ENCODE measurements at places on chromosomes 4 and X.

DNA sequence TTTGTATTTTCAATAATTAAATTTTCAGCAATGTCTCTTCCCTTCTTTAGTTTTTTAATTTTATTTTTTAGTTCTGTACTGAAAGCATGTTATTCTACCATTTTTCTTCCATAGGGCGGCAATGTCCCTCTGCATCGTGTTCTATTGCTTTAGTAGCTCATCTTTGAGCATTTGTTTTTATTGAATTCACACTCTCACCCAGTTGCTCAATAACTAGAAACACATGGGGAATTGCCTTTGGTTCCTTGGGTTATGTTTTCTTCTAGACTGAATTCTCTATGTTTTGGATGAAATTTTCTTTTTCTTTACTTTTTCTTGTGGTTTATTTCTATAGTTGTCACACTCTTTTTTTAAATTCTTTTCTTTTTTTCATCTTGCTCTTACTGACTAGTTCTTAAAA is 233.8 kb upstream of the LDB2 start:
- DNase-seq = no peak

DNA sequence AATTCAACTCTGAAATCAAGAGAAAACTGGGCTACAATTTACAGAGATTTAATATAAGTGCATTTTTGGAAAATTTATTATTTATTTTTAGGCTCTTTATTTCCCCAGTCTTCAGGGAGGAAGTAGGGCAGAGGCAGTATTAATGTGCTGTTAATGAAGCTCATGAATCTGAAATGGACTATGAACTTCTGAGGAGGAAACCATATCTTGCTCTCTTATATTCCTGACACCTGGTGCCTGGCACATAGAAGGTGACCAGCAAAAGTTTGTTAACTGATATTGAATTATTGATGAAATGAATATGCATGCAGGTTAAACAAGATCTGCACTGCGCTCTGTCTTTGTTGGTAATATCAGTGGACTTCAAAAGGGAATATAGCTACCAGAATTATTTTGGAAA is 55.1 kb downstream of the UGT8 start:
- no peak for DNase-seq

DNA sequence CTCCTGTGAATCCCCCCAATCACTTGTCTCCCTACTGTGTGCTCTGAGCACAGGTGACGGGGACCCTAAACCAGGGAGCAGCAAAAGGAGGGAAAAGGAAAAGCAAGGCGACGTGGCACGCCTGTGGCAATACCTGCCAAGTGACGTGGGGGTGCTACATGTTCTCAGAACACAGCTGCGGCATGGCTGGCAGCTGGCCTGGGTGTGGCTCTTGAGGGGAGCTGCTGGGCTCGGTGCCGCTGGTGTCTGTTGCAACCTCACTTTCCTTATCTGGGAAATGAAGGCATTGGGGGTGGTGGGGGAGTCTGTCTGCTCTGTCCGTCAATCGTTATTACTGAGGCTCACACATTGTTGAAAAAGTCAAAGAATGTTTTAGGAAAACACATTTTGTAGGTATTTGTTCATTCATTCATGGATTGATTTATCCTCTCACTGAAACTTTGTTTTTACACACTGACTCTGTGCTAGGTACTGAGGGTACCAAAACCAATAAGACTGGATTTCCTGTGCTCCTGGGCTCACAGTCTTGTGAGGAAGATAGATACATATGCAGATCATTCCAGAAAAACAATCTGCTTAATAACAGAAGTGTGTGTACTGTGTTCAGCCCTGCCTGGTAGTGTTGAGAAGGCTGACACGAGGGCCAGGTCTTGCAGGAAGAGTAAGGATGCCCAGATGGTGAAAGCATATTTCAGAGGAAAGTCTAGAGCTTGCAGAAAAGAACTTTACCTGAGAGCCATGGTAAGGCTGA is 217.6 kb downstream of the PTTG2 start:
- DNase-seq = peak; percentile 68

DNA sequence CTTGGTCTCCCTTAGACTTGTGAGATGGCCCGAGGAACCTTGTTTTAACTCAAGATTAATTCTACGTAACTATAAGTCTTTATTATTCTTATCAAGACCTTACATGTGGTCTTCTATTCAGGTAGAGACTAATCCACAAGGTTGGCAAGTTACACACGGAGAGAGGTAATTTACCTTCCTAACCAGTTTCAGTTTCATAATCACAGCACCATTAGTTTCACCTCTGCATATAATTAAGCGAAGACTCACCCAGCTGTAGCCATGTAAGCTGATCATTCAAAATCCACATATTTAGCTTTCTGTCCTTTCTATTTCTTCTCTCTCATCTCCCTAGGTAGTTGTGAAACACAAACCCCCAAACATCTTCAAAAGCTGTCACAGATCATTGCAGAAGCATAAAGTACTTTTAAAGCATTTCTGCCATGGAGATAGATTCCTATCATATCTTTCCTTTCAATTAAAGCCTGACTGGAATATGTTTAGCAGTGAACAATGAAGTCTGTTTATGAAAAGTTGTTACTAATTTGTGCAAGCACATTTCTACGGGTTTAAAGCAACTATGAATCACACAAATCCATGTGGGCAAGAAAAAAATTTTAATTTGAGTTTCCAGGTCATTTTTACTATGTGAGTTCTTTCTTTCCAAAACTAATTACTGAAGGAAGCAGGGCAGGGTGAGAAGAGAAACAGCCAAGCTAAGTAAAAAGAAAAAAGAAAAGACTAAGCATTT is 78.5 kb downstream of the BTC start:
- no peak for DNase-seq

DNA sequence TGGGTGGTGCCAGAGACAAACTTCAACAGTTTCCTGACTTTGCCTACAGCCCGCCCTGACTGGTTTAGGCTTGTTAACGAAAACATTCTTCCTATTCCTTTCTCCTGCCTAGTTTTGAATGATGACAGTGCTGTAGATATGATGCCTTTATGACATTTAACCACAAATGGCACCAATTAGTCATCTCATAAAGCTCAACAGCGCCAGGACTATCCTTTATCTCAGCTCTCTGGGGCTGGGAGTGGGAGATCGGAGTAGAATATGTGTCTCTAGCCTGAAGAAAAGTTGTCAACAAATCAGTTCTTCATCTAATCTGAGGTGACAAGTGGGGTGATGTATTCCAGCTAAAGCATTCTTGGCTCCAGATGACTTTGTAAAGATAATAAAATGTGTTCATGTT is 64.6 kb upstream of the SH3RF1 start:
- DNase-seq = no peak

DNA sequence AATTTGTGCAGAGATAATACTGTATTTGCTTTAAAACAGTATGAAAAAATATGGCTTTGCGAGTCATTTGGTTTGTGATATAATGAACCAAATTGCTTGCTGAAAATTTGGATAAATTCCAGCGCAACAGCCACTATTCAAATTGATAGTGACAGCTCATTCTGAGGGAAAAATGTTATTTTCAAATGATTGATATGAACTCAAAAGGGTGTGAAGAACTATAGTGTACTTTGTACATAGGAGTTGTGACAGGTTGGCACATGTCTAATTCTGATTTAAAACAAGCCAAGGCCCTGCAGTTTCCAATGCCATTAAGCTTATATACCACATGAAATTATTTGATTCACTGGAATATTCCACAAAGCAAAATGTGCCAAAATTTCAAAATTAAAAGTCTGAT is 1628.9 kb upstream of the AGA start:
- DNase-seq = no peak

DNA sequence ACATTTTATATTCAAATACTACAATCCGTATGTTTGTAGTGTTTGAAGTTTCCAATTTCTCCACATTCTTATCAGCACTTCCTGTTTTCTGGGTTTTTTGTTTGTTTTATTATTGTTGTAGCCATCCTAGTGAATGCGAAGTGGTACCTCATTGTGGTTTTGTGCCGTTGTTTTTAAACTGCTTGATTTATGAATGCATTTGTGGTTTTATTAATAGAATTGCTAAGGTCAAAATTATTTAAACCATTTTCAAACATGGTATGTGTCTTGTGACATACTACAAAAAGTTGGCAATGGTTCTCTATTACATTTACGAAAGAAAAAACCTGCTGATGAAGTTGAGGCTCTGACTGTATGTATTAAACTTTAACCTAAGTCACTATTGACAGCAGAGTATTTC is 780.0 kb upstream of the MAGEB2 start:
- no peak for DNase-seq

- no peak for DNase-seq
These were observed 31.8 kb downstream of the CHIC2 start for GRCh38 chr4:54032558-54033135.

- DNase-seq = no peak
These were observed 117.2 kb downstream of the KDM6A start for GRCh38 chrX:44989995-44990770.

DNA sequence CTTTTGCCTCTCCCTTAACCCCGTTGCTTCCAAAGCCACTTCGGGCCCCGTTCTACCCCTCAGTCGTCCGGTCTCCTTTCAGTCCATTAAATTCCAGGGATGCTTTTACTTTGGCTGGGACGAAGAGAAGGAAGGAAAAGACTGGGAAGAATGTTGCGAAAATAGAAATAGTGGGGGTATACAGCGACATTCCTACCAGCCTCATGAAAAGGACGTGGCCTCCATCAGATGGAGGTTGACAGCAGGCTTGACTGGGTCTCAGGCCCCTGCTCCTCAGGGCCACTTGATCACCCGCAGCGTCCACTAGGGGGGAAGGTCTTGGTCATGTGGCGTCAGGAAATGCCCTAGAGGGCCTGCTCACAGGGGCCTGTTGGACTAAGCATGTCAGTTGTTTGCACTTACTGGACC is 657 bp upstream of the ANKRD50 start:
- peak; percentile 28 for DNase-seq

- no peak for DNase-seq
These were observed 21.6 kb downstream of the HTRA3 start for GRCh38 chr4:8291036-8291682.

DNA sequence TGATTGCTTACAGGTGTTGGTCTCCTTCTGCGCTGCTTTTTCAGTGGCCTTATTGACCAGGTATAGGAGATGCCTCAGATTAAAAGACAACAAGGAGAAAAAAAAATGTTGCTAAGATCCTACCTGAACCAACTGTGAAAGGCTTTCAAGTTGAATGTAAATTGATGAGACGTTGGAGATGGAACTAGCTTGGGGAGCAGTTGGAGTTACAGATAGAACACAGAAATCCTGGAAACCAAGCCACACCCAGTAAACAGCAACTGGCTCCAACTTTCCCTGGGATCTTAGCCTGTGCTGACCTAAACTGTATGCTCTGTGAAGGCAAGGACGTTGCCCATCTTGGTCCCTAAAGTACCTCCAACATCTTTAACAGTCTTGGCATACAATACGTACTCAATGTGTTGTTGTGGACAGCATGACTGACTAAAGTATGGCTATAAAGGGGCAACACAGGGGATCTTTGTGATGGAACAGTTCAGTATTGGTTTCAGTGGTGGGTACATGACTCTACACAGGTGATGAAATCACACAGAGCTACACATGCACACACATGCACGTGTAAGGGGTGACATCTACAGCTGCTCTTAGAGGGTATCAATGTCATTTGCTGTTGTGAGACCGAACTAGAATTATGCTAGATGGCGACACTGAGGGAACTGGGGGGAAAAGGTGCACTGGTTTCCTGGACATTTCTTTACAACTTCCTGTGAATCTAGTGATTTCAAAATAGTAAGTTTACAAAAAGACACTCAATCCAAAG is 22.3 kb downstream of the GAB3 start:
- DNase-seq = no peak

DNA sequence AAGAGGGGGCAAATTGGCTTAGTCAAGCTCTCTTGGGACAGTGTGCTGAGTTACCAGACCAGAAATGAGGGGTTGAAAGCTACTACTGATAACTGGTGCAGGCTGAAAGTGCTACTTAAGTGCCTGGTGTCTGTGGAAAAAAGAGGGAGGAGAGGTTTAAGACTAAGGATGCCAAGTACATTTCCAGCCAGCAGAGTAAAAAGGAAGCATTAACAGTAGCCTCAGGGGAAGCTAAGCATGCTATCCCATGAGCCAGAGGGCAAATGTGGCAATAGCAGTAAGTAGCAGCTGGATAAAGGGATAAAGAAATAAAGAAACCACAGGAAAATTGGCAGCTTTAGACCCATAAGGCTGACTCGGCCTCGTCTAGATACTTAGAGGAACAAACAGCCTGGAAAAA is 196.3 kb upstream of the MAB21L2 start:
- DNase-seq = no peak

DNA sequence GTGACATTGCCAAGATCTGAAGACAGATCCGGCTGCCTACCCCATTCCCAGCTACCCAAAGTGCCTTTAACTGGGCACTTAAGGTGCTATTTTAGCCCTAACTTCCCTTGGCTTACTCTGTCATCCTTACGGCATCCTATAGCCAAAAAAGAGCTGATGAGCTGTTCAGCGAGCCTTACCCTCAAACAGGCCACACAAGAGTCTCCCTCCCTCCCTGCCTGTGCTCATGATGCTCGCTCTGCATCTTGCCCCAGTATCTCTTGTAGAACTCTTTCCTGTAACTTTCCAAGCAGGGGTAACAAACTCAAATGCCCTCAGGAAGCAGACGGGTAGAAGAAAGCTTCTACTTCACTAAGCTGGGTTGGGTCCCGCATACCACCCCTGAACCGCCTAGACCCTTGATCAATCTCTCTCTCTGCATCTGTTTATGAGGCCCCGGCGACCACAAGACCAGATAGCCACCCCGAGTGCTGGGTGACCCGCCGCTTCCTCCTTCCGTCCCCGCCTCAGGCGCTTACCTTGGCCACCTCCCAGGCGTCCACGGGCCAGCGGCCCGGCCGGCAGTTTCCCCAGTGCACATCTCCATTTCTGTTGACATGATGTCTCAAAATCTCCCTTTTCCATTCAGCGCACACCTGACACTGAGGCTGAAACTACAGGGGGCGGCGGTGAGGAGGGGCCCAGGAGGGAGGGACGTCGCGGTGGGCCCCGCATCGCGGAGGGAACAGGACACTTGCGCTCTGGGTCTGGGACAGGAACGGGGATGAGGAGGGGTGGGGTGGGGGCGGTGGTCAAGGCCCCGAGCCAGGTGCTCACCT is 663 bp downstream of the CXorf38 start:
- DNase-seq = peak; percentile 49

DNA sequence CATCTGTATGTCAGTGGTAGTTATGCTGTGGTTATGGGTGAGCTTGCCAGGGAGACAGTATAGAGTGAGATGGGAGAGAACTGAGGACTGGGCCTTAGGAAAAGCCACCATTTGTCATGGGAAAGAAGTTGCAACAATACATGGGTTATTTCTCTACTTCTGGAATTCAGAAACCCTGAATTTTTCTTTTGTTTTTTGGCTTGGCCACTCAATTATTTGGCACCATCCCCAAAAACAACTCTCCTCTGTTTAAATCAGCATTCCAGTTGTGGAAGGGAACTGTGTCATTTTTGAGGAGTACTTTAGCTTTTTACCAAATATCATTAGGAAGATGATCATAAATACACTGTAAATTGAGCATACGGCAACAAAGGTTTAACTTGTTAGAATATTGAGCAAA is 41.1 kb upstream of the ACSL4 start:
- DNase-seq = no peak

GRCh38 chr4:139481465-139481864 is 27.5 kb downstream of the RAB33B start:
- DNase-seq = no peak

All from activated naive CD4-positive, alpha-beta T cell treated with anti-CD3 and anti-CD28 coated beads, Interleukin-2, amount 10 ng/mL, durations not matched to agents 7 days and 5 days (primary cell).